ENCODE measurements at places on chromosomes 2 and 18.

- no peak for DNase-seq
Observed at GRCh38 chr2:118622913-118623312, 224.5 kb downstream of the EN1 start.

GRCh38 chr2:59868981-59869380, 684.5 kb downstream of the BCL11A start:
- no peak for DNase-seq

DNA sequence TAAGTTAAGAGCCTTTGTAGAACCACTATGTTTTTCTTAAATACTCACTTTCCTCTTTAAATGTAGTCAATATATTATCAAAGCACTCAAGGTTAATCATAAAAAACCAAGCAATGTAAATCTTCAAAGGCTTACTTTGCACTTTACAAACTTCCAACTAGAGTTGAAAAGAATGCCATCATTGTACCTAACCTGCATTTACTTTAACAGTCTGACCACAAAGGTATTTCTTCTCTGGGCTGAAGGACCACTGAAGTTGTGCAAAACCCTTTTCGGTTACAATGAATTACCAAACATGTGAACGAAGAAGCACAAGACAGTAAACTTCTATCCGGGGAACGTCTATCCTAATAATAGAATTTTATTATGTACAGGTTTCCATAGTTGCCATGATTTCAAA, 3.0 kb downstream of the HNRNPLL start:
- no peak for DNase-seq

DNA sequence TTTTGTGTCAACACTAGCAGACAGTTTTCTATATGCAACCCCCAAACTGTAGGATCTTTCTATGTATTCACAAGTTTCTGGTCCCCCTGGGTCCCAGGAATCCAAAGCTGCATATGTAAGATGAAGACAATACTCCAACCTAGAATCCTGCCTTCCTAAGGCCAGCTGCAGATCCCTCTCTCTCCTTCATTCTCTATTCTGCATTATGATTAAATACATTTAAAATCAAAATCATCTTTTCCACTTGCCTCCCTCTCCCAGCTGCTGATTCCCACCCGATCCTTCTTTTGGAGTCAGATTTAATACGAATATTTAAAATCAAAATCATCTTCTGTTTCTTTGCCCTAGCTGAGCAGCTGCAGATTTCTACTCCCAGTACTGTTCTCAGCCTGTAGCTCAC, 783.0 kb upstream of the ZEB2 start:
- DNase-seq, result no peak

- no peak for DNase-seq
Observed at GRCh38 chr2:168443818-168444217, 12.3 kb upstream of the CERS6 start.
